ENCODE measurements at places on chromosomes 2 and 18.
A peak's percentile ranks its signal among the peaks of the same experiment; 100 is the strongest.

DNA sequence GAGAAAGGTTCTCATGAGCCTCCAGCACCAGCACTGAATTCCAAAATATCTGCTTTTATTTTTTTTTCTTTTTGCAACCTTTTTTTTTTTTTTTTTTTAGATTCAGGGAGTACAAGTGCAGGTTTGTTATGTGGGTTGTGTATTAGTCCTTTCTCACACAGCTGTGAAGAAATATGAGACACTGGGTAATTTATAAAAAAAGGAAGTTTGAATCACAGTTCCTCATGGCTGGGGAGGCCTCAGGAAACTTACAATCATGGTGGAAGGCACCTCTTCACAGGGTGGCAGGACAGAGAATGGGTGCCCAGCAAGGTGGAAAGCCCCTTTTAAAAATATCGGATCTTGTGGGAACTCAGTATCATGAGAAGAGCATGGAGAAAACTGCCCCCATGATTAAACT is 7.9 kb upstream of the TMX3 start:
- no peak for DNase-seq

DNA sequence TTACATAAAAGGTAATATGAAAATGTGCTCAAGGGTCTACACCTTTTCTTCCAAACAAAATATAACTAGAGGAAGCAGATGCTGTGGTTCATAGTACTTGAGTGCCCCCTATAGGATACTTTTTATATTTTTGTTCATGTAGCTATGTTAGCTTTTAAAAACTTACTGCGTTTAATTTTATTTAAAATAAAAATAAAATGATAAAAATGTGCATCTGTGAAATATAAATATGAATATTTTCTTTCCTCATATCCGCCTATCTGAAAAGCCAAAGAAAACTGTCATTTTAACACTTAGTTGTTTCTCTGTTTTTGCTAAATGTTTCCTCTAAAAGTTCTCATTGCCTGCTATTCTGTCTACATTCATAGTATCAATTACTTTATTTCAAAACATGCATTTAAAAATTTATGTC is 9.6 kb upstream of the LRP1B start:
- DNase-seq = no peak

- DNase-seq = no peak
These were observed 81.5 kb upstream of the DAPL1 start for GRCh38 chr2:158713523-158714138.

DNA sequence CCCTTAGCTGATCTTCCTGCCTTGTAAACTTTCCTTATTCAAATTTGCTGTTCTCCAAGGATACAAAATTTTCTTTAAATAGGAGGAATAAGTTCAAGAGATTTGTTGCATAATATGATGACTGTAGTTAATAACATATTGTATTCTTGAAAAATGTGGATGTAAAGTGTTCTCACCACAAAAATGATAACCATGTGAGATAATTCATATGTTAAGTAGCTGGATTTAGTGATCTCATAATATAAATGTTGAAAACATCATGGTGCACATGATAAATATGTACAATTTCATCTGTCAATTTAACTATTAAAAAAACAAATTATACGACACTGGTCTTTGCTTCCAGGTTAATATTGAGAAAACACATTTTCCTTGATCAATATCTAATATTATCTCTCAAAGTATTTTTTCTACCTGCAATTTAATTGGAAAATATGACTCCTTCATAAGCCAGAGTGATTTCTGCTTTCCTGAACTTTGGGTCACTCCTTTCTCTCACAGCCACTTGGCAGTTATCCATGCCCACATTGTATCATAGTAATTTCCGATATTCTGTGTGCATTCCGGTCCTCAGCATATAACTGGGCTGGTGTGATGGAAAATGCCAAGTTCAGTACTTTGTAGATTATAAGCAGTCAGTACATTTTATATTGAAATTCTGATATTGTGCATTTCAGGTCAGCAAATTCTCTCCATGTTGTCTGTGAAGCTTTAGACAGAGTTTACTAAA is 152.6 kb downstream of the GULP1 start:
- DNase-seq = no peak

- no peak for DNase-seq
These were observed 1.0 kb upstream of the PUM2 start for GRCh38 chr2:20351555-20352229.

DNA sequence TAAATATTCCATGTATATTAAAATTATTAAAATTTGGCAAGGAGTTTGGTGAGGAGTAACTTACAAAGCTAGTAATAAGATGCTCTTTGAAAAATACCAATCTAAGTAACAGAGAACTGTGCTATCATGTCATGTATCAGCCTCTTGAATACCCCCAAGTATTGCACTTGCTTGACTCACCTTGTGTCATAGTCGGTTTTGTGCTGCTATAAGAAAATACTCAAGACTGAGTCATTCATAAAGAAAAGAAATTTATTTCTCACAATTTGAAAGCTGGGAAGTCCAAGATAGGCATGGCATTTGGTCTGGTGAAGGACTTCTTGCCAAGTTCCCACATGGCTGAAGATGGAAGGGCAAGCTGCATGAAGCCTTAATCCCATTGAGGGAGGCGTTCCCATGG is 179.2 kb downstream of the MEMO1 start:
- DNase-seq = no peak

- no peak for DNase-seq
These were observed 307 bp downstream of the CDH2 start for GRCh38 chr18:28176698-28176947.

- no peak for DNase-seq
These were observed 147.3 kb upstream of the SLC14A2 start for GRCh38 chr18:45467945-45468344.

- no peak for DNase-seq
These were observed 663 bp downstream of the C2orf49 start for GRCh38 chr2:105338020-105338385.

- no peak for DNase-seq
These were observed 80.1 kb upstream of the CTDP1 start for GRCh38 chr18:79599441-79599931.

DNA sequence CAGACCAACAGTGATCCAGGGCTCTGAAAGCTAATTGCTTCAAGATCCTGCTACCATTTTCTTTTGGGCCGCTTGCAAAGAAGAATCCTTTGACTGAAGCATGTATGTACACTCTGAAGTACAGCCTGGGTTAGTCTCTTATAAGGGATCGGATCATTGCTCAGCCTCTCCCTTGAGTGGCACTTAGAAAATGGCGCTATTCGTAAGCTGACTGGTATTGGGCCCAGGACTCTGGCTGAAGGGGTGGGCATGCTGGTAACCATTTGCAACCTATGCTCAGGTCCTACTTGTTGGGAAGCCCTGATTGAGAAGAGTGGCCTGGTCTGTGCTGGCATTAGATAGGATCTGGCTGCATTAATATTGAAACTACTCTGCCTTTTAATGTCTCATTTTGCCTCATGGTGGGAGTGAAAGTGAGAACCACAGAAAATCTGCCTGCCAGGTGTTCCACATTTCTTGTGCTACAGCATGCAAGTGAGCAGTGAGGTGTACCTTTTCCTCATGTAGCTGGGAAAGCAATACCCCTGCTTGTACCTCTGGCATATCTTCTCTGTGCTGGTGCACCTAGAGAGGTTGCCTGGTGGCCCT is 661 bp upstream of the MGAT5 start:
- no peak for DNase-seq

DNA sequence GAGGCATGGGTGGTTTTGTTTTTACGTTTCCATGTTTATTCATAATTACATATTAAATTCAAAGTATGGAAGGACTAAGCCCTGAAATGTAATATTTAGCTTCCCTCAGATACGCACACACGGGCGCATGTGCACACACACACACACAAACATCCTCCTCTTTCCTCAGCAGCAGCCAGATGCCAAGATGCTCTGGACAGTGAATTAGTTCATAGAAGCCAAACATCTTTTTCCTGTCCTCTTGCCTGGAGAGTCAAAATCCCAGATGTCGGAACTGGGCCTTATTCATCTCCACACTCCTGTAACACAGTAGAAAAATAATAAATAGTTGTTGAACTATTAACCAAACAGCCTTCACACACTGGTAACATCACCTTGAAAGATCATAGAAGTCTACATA is 273.1 kb downstream of the SP3 start:
- DNase-seq = no peak

- DNase-seq = no peak
These were observed 12.6 kb downstream of the DNER start for GRCh38 chr2:229701716-229702115.

DNA sequence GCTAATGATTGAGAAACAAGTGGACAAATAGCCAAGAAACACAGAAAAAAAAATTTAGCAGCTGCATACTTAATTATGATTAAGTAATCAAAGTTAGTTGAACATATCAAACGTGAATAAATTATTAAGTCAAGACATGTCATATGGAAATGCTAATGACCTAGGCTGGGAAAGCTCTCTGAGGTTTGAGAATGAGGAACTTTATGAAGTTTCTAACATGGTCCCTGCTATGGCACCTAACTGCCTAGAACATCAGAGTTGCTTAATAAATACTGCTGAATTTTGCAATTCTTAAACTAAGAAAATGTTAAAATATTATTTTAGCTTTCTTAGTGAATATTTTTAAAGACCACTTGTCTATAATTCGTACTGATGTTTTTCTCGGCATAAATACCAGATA is 99.8 kb downstream of the AFF3 start:
- no peak for DNase-seq

DNA sequence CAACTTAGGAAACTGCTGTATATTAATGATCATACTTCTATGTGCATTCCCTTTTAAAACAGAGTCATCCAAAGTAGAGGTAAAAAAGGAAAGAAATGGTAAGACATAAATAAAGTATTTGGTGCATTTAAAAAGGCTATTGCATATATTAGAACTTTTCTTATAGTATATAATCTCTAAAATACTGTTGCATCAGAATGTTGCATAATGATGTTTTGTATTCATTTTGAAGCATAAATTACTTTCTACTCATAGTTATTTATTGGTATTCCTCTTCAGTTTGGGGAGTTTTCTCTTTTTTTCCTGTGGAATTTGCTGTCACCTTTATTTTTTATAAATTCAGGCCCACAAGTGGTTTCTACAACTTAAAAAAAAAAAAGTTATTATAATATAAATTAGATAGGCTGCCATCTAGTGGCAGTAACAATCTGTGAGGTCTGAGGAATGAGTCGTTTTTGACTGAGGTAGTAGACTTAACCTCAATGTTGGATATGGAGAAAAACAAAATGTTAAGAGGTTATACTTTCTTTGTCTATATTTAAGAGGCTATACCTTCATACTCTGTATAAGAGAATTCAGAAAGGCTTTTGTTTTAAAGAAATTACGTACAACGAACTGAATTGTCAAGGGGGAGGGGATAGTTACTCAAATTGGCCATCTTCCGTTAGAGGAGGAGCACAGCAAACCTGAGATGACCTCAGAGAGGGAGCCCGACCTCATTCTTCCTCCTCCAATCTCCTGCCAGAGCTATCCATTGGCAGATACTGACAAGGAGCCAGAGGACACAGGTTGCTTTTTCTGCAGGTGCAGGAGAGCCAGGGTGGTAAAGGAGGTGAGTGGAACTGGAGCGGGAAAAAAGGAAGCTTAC is 23.8 kb downstream of the ANKAR start:
- DNase-seq = no peak

DNA sequence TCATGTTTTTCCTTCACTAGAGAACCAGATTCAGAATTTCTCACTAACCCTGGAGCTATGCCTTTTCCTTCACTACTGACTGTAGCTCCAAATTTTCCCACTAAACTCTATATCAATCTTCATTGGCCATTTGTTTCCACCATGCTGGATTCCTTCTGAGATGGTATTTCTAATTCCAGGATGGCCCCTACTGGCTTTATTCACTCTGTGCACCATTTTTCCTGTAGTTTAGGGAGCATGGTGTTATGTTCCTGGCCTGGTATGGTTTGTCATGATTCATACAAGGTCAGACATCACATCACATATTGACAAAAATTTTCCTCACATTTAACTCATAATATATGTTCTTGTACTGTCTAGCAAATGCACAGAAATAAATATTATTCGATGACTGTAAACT is 229.2 kb upstream of the TFPI start:
- DNase-seq = no peak

DNA sequence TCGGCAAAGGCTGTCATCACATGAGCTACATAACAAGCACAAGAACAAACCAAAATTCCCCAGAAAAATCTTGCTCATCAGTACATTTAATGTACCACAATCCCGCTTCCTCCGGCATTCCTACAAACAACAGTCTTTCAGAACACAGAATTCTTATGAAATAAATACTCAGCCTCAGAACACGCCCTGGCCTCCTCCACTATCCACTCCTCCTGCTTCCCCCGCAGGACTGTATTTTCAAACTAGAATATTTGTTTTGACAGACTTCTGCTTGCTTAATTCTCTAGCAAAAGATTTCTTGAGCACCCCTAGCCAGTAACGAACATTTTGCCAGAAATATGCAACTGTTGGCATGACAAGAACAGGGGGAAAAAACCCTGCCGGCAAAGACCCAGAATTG is 131.2 kb downstream of the THADA start:
- no peak for DNase-seq

GRCh38 chr2:224887141-224887540 is 155.1 kb downstream of the DOCK10 start:
- no peak for DNase-seq

DNA sequence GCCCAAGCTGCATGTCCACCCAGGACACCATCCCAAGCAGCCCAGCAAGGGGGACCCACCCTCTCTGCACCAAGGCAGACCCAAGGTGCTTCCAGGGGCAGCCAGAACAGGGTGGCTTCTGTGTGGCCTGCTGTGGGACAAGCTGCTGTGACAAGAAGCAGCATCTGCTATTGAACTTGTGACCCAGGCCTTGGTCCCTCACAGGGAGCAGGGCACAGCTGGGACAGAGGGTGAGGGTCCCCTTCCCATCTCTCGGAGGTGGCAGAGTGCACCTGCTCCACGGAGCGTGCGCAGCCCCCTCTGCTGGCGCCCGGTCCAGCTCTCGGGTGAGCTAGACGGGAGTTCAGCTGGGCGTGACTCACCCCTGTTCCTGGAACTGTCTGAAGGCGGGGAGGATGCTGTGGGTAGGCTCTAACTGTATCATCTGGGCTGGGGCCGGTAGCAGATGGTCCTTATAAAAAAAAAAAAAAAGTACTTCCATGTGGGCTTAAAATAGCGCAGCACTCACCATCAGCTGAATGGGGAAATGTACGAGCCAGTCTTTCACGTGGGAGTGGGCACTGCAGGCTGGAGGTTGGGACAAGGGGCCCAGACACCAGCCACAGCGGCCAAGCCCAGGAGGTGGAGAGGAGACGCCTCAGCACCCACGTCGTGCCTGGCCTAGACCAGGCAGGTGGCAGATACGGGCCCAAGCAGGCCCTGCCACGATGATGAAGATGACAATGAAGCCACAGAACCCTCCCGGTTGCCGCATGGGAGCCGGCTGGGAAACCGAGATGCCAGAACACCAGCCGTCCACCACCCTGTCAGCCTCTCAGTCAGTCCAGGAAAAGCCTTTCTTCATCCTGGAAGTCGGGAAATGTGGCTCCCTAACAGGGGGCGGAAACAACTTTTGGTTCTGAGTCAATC is 136.8 kb upstream of the ID2 start:
- peak; percentile 61 for DNase-seq

GRCh38 chr2:174350018-174350417 is 15.3 kb downstream of the SP9 start:
- DNase-seq = no peak

- no peak for DNase-seq
These were observed 180.6 kb downstream of the RDH14 start for GRCh38 chr2:18379870-18380269.

GRCh38 chr2:201059961-201060755 is 11.3 kb downstream of the HYCC2 start:
- no peak for DNase-seq

- DNase-seq = no peak
These were observed 56.8 kb upstream of the MAPRE3 start for GRCh38 chr2:26913606-26913998.

GRCh38 chr18:63708650-63709049 is 5.9 kb downstream of the SERPINB11 start:
- no peak for DNase-seq

Measured in T-helper 17 cell (primary cell).